Hematopoietic multipotent progenitor cell treated with erythropoietin and hydrocortisone succinate and interleukin-3 and kit ligand, for 4 days (in vitro differentiated cells): ENCODE measurements at places on chromosomes 16 and 17.

DNA sequence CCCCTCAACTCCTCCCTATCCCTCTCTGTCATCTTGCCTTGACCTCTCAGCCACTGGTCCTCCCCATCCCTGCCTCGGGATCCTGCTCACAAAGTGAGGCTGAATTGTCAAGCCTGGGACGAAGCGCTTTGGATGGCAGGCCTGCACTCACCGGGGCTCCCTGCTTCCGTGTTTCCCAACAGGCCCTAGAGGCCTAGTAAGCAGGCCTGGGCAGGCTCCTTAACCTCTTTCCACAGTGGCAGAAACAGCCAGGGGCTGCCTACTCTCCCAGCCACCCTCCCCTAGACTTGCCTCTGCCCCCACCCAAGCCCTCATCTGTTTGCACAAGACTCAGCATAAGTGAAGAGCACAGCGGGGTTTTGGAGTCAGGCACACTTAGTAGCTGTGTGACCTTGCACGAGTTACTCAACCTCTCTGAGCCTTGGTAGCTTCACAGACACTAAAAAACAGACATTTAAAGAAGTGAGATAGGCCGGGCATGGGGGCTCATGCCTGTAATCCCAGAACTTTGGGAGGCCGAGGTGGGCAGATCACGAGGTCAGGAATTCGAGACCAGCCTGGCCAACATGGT lies 5.0 kb upstream of the FADS6 start:
- DNase-seq: no peak

GRCh38 chr16:23754594-23755483 lies at the start of gene CHP2:
TSS of gene CHP2 (plus strand) at chr16:23755026. CDS start at chr16:23755050, 24 bp downstream.
- DNase-seq: peak; percentile 28

DNA sequence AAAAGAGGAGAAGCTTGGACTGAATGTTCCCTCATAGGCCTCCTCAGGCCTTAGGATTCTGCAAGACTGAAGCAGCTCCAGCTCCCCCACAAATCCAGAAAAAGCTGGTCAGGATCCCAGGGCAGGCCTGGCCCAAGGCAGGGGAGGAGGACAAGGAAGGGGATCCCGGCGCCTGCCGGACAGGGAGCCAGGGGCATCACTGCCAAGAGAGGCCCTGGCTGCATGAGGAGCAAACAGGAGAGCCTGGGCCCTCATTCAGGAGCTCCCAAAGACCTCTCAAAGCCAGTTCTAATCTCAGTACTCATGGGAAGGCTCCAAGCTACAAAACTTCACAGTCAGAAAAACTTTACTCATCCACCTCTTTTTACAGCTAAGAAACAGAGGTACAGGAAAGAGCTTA lies 67.3 kb downstream of the ZNF423 start:
- no peak for DNase-seq

DNA sequence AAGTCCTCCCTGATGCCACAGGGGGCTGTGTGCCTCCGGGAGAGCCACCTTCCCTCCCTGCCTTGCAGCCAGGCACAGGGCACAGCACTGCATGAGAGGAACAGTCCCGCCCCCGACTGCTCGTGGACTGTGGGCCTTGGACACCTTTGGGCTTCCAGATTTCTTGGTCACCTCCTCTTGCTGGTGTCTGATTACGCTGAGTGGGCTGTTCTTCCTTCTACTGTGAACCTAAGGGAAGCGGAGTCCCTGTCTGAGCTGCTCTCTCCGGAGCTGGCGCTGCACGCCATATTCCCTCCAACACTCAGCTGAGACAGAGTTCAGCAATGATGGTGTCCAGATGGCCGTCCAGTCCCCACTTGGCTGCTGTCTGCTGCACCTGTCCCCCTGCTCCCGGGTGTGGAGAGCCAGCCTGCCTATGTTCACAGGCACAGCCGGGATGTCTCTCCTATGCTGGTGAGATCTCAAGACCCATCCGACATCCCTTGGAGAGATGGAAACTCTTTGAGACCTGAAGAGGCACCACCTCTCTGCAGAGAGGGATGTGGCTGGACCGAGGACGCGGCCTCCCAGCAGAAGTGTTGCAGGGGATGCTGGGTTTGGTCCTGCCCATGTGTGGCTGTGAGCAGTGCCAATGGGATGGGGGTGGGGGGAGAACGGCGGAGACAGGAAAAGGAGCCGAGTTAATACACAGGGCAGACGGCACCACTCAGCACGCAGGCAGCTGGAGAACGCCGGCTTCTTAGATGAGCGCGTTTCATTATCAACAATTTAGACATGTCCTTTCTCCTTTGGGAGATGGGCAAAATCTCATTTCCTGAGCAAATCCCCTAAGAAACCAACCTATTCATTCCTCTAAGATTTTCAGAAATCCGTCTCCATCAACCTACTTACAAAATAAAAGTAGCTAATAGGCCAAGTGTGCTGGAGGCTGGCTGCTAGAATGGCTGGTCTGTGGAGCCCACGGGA lies 171.9 kb downstream of the ENGASE start:
- DNase-seq: no peak

- DNase-seq: no peak
Observed at GRCh38 chr16:54112451-54113206, 174.0 kb downstream of the IRX3 start.

GRCh38 chr17:45170931-45171337 lies 9.3 kb downstream of the HEXIM2 start:
- peak; percentile 69 for DNase-seq

DNA sequence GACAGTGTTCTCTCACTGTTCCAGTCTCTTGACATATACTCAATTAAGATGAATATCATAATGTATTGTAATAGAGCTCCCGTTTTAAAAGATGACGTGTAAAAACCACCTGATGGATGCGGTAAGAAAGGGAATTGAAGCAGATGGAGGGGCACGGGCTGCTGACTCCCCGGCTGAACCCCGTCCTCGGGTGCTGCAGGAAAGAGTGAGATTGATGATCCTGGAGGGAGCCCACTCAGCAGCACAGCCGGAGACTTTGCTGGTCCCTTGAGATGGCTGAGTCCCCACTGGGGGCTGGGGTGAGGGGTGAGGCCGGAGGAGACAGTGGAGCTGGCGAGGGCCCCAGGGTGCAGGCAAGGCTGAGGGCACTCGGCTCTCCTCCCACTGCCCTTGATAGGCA lies 217.4 kb downstream of the RPTOR start:
- DNase-seq: no peak

GRCh38 chr16:74625500-74626350 lies 18.8 kb upstream of the GLG1 start:
- DNase-seq: no peak

GRCh38 chr16:11630046-11630767 lies 38.0 kb upstream of the SNN start:
- DNase-seq: no peak

GRCh38 chr16:85380002-85380395 lies 233.1 kb upstream of the GSE1 start:
- no peak for DNase-seq

DNA sequence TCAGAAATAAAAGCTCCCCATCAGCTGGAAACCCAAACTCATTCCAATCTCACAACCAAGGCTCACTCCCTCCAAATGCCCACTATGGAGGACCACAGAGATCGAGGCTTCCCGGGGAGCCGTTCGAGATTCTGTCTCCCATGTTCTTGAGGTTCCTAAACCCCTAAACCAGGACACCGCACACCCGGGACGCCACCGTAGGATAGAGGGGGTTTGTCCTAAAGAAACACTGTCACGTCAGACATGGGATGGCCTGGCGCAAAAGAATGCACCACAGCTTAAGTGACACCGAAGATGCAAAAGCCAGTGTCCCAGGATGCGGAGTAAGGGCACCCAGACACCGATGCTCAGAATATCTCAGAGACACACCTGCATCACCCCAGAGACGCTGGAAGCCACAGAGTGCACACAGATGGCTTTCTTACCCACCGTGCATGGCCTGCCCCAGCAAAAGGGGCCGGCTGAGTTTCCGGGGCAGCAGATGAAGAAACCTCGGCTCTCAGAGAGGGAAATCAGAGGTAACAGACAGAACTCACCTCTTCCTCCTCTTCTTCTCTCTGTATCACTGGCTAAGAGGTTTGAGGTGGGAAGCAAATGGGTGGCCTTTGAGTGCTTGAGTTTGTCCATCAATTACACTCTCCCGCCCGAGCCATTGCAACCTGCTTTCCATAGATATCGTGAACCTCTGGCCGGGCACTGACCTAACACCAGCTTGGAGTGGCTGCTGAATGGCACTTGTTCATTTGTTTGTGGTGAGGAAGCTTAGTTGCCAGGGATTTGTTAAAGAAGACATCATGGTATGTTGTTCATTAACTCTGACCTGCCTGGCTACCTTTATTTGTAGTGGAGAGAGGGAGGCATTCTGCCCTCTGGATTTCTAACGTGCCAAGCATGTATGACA lies 65.1 kb upstream of the TNRC6C start:
- no peak for DNase-seq

DNA sequence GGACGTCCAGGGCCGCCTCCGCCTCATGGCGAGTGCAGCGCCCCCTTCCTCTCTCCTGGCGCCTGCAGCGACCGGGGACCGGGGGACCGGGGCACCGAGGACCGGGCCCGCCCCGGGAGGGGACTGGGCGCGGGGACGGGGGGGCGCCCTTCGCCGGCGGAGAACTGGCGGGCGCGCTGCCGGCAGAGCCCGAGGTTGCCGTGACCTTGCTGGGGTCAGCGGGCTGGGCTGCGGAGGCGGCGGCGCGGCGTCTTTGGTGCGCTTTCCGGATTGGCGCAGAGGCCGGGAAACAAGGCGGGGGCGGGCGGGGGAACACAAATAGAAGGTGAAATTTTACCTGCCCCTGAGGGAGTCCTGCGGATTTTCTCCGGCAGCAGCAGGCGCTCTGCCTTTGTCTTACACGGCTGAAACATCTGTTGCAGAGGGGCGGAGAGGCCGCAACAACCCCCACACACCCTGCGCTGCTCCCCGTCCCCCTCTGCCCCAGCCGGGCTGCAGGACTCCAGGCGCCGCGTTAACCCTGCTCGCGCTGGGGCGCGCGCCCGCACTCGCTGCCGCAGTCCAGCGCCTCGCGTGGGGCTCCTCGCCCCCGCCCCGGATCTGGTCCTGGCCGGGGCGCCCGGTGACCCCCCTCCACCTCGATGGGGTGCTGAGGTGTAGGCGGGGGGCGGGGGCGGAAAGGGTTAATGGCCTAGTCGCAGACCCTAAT lies 53.5 kb downstream of the SREBF1 start:
- peak; percentile 66 for DNase-seq

DNA sequence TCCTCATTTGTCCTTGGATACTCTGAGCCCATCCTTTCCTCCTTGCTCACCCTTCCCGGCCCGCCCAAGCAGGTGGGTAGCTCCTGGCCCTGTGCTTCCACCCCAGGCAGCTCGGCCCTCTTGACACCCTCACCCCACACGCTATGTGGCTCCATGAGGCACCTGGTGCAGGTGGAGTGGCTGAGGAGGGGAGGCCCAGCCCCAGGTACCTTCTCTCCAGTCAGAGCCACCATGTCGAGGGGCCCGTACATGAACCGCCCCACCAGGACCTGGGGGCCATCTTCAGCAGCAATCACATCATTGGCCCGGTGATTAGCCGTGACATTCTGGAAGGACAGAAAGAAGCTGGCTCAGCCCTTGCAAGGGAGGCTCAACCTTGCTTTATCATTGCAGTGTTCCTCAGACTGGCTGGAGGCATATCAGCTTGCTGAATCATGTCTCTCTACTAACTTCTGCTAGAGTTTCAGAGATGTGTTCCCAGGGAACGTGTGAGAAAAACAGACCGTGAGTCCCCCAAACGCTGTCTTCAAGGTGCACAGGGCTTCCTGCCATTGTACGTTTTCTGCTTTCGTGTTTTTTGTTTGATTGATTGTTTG lies 20.3 kb downstream of the PIMREG start:
- DNase-seq: no peak

- peak; percentile 82 for DNase-seq
Observed at GRCh38 chr17:47615766-47616424, 33.8 kb upstream of the KPNB1 start.

DNA sequence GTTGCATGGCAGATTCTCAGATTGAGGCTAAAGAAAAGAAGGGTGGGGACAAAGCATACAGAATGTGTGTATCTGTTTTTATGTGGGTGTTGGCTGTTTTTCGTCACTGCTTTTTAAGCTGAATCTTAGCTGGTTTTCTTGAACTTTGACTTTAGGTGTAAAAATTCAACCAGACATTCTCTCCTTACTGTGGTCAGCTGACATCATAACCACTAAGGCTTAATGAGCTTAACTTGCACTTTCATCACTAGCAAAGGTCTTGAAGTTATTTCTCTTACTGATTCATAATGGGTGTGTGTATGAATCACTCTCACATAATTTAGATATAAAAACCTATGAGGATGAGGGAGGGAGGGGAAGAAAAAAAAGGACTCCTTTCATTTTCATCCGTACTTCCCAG lies 4.0 kb upstream of the CDC6 start:
- no peak for DNase-seq

DNA sequence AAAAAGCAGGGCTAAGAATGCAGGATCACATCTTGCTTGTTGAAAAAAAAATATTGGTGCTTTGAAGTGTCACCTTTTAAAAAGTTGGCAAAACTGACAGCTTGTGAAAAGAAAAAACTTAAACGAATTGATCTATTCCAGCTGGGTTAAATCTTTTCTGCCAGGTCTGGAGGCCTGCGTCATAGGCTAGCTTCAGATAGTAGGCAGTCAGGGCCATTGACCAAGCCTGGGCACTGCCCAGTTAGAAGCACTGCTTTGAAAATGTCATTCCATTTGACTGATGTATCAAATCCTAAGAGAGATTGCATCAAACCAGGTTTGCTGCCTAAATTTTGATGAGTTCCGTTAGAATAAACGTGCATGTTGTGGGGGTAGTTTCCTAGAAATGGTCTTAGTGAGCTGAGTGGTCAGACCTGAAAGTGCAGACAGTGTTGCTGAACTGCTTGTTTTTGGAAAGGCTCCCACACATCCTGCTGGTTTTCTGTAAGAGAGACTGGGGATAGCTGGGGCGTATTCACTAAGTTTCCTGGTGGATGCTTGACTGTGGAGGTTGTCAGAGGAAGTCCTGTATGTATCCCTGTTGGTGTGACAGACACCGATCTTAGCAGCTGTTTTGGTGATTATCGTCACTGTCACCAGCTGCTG lies 38.8 kb downstream of the NUP88 start:
- no peak for DNase-seq

- DNase-seq: no peak
Observed at GRCh38 chr16:55294931-55295342, 29.1 kb upstream of the IRX6 start.

GRCh38 chr17:47882247-47882646 lies 13.8 kb upstream of the SP2 start:
- DNase-seq: no peak

GRCh38 chr17:61524319-61524718 lies 66.7 kb downstream of the NACA2 start:
- DNase-seq: no peak

DNA sequence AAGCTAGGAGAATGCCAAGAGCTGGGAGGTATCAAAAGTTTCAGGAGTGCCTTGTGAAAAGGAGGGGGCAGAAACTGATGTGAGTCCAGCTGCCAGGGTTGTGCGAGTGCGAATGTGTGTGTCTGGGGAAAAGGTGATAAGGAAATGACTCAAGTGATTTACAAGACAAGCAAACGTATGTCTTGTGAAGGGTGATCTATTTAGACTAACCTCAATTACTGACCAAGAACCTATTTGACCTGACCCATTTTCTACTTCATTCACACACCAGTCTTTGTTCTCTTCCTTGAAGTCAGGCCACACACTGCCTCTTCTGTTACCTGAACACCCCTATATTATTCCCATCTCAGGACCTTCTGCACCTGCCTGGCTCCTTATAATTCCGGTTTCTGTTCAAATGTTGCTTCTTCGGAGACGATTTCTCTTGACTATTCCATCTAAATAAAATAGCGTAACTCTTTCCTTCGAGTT lies 1.0 kb downstream of the GDE1 start:
- peak; percentile 89 for DNase-seq

GRCh38 chr17:62808576-62808970 lies 459 bp upstream of the MARCHF10 start:
- DNase-seq: no peak
